ENCODE measurements at places on chromosomes 1 and 21.

- no peak for DNase-seq
Observed at GRCh38 chr1:218783131-218783530, 390.5 kb upstream of the LYPLAL1 start.

DNA sequence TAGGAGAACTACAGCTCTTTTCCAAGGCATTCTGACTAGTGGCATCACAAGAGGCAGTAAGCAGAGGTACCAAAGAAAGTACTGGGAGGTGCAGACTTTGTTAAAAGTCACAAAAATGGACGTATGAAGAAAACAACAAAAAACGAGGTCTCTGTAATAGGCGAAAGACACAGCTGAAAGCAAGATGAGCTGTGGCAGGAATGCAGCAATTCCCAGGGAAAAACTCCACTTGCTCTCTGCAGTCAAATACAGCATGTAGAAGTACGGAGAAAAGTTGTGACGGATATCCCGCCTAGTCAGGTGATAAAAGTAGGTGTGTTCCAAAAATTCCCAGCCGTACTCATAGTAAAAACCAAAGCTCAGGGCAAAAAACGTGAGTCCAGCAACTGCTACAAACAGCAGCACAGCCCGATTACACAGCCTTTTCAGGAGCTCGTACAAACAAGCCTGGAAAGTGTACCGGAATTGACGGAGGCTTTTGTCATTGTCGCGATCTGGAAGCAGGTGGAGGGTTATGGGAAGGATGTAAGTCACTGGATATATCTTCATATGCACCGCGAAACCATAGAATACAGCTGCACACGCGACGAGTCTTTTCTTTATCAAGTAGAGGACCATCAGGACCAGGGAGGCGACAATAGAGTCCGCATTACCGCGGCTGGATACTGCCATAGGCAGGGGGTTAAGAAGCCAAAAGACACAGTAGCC, 979 bp downstream of the PIGM start:
- no peak for DNase-seq

- DNase-seq = no peak
Observed at GRCh38 chr1:52253421-52253820, 111.5 kb downstream of the ZFYVE9 start.

DNA sequence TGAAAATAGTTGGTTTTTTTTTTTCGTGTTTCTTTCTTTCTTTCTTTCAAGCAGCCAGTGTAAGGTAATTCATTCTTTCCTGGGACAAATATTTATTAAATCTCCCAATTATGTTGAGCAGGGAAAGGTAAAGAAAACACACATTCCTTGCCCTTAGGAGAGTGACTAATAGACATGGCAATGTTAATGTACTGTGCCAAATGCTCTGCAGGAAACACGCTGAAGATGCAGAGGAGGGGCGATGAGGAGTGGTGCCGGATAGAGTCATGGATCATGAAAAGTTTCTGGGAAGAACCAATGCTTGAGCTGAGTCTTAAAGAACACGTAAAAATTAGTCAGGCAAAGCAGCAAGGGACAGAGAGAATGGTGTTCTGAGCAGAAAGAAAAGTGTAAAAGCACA, 199.2 kb downstream of the DNM3 start:
- no peak for DNase-seq

GRCh38 chr1:39691383-39692151, at the start of gene HPCAL4:
TSS of gene HPCAL4 (minus strand) at chr1:39691433. CDS start at chr1:39684603, 6,830 bp downstream.
- peak; percentile 75 for DNase-seq

- no peak for DNase-seq
Observed at GRCh38 chr1:30188999-30189398, 534.4 kb downstream of the MATN1 start.

DNA sequence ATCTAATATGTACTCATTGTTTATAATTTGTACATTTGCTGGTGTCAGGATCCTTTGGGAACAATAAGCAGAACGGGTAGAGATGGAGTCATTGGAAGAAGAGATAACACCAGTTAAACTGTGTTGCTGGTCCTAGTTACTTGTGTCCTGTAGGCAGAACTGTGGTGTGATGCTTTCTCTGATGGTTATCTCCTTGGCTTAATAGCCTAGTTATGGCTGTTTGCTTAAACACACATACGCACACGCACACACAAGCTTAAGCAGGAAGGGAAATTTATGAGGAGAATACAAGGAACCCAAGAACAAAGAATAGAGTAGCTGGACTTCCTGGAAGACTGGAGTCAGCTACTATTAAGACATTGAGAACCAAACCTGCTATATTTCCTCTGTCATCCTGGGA, 5.7 kb upstream of the PKN2 start:
- no peak for DNase-seq

Data from stimulated activated CD4-positive, alpha-beta T cell treated with anti-CD3 and anti-CD28 coated beads, Interleukin-1b, Interleukin-23, amount 100 ng/mL, for 24 hours (primary cell).